SJSA1 (cell line): ENCODE measurements at places on chromosomes 4 and X. TPM values are rescaled to one million over a fixed set of nuclear protein-coding genes. Genes with fewer than 3 reads are reported as not detected.

GALNT7 gene
- total RNA-seq = 14.8 and 24.7 TPM in 2 replicates

DNA sequence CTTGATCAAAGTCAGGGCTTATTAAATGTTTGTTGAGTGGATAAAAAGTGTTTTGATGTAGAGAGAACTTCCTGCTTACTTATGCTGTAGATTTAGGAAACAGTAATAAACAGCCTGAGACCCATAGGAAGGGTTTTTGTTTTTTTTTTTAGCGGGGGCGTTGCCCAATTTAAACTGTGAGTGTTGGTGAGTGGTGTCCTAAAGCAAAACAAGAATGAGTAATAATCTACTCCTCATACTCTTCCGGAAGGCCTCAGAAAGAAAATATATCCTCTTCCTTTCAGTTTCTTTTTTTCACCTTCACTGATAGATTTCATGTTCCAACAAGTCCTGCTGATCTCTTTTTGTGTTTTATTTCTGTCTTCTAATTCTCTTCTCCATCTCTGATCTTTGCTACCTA, 104.4 kb upstream of the SCML1 start:
- peak; percentile 32 for DNase-seq

TCEAL6 gene
- total RNA-seq = not detected in 2 replicates

- no peak for DNase-seq
Measured at GRCh38 chr4:104416725-104417356, 77.9 kb downstream of the CXXC4 start.

DNA sequence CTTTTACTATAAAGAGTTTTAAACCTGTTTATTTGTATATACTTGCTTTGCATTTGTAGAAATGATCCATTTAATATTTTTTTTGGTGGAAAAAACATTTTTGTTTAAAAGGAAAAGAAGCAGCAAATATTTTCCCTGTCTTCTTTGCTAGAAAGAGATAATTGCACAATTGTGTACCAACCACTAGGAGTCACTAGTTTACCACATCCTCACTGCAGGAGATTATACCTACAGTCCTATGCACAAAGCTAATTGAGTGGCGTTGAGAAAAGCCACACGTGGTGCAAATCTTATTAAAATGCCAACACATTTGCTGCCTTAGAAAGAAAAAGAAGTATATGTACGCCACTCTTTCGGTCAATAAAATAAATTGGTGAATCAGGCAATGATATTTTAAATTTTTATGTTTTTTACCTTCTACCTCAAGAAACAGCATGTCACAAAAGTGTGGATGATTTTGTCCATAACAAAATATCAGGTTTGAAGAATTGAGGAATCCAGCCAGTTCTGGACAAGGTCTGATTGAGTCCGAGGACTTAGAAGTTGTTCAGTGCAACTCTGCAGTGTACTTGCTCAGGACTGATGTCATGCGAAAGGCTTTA, 102.9 kb downstream of the GRXCR1 start:
- DNase-seq = no peak

GRCh38 chr4:153919667-153920066, 130.8 kb upstream of the SFRP2 start:
- no peak for DNase-seq

BEX1 gene
- not detected in 2 replicates for total RNA-seq

SCML1 gene
- total RNA-seq = 20.7 and 30.5 TPM in 2 replicates

DNA sequence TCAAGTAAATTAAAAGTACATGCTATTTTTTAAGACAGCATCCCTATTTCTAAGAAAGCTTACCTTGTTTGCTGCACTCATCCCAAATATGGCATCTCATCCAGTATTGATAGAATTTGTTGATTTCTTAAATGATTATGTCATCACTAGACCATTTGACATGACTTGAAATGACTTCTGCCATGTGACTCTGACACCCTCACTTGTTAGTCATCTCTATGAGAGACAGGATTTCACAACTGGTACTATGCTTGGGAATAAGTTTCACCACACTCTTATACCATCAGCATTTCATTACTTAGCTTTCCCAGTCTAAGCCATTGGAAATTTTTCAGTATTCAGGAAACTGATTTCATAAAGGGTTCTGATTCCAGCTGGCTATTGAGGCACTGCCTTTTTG, 55.3 kb downstream of the TMPRSS11F start:
- no peak for DNase-seq

DNA sequence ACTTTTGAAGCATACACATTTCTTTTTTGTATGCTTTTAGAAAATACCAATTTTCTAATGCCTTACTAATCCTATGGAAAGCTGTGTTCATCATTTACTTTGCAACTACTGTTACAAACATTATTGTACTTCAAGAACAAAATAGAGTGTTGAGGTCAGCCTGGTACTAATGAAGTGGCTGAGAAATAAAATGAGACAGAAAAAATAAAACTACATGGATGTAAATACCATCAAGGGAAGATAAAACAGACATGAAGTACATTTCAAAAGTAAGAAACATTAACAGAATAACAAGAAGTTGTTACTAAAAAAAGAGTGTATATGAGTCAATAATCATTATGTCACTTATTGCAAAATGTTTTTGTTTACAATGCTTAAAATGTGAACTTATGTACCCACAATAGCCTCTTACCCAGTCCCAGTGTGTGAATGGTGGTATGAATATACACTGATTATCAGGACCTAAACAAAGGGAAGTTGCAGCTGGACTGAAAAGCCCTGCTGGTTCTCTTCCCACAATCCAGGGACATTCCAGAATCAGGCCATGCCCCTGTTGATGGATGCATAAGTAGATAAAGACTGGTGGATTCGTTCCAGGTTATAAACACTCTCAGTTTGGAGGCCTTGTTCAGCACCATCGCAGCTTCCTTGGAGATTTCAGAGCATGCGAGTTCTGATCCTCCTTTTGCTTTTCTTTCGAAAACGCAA, 2.4 kb upstream of the CSN3 start:
- DNase-seq = no peak

CD40LG gene
- total RNA-seq = not detected in 2 replicates

PITX2 gene
- total RNA-seq = 20.6 and 21.7 TPM in 2 replicates

GRCh38 chrX:154082396-154083125, 15.0 kb downstream of the MECP2 start:
- peak; percentile 47 for DNase-seq

DNA sequence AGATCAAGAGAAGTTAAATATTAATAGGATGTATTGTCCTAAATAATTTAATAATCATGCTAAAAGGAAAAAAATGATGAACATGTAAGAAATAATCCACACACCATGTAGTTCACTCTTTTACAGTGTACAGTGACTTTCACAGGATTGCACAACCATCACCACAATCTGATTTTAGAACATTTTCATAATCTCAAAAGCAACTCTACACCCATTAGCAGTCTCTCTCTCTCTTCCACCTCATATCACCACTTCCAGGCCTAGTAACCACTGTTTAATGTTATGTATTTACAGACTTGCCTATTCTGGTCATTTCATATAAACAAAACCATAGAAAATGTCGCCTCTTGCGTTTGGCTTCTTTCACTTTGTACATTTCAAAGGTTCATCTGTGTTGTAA, 153.4 kb downstream of the FSTL5 start:
- DNase-seq = no peak

PWWP3B gene
- total RNA-seq = not detected in 2 replicates

LINC00632 gene
- not detected in 2 replicates for total RNA-seq

DNA sequence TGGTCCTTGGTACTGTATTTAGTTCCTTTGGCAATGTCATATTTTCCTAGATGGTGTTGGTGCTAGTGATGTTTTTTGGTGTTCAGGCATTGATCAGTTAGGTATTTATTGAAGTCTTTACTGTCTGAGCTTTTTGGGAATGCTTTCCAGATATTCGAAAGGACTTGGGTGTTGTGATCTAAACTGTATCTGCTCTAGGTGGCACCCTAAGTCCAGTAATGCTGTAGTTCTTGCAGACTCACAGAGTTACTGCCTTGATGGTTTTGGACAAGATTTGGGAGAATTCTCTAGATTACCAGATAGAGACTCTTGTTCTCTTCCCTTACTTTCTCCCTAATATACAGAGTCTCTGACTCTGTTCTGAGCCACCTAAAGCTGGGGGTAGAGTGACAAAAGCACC, 513.6 kb upstream of the PITX2 start:
- no peak for DNase-seq

- DNase-seq = no peak
Measured at GRCh38 chr4:184616633-184617551, 32.4 kb downstream of the CASP3 start.

GRCh38 chr4:7630568-7631287, 196.0 kb upstream of the PSAPL1 start:
- DNase-seq = peak; percentile 56

GRCh38 chr4:173243917-173244658, 75.5 kb downstream of the GALNT7 start:
- no peak for DNase-seq

DNA sequence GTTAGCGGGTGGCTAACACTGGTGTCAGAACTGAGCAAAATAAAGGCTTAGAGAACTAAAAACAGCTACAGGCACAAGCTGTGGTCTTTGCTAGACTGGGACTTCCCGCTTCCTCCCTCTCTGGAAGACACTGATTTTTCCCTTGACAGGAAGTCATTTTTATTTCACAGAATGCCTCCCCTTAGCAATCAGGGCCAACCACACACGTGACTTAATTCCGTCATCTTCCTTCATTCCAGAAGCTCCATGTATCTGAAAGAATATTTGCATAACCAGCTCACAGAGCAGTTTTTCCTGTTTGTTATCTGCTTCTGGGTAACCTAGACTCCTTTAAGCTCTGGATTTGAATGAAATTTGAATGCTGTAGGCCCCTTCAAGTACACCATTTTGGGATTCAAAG, 327.5 kb upstream of the FRG1 start:
- DNase-seq = no peak

MAP9 gene
- total RNA-seq = 2.9 and 3.1 TPM in 2 replicates

DNA sequence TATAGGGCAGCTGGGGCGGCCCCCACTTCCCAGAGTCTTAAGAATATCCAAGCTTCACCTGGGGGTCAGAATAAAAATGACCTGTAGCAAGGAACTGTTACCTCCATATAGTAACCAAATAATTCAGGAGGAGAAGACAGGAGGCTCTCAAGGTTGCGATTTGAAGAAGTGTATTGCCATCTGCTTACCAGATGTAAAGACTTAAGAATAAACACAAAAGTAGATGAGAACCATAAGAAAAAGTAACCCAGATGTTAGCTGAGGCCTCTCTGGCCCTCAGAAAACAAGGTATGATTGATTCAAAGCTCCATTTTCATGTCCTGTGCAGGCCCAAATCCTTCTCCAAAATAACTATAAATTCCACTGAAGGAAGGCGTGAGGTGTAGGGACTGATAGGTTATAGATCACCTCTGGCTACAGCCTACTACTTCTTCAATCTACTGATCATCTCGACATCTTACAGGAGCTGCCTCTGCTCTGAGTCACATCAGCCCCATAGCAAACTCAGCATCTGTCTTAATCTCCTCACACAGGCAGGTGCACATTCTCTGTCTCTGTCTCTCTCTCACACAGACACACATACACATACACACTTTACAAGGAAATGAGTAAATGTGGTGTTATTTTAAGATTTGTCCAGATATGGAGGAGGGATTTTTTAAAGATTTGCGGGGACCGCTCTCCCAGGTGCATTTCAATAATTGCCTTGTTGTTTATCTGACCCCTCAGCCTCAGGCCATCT, 193.9 kb upstream of the EDNRA start:
- no peak for DNase-seq

TMEM156 gene
- total RNA-seq = 7.9 and 18.6 TPM in 2 replicates

- no peak for DNase-seq
Measured at GRCh38 chr4:15197005-15197404, 194.7 kb downstream of the CPEB2 start.

DNA sequence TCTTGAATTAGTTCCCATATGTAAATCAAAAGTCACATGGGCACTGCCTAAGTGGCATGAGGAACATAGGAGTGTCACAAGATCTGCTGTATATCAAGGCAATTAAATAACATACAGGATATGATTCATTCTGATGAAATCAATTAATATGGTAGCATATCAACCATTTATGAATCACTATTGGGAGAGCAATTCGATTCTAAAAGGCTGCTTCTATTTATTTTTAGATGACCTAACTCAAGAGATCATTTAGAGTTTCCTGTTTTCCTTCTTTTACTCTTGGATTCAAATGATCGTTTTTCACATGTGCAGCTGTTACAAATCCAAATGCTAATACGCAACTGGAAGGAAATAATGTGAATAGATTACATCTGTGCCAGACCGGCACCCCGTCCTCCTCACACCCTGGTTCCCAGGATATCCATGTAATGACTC, 81.9 kb downstream of the HCCS start:
- DNase-seq = no peak

DNA sequence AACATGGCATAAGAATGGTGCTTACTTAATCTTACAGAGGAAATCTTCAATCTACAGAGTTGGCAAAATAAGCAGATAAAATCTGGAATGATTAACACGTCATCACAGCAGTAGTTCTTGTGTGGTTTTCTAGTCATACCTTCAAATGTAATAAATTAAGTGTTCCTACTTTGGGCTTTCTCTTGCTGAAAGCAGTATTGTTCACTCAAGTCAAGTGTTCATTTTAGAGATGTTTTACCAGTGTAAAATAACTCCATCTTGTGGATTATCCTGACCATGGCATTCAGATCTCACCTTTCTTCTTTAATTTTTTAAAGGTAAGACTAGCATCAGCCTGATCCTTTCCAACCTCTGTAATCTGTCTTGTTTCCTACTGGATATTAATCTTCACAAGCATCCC, 72.9 kb downstream of the ADAMTS3 start:
- no peak for DNase-seq

DCLK2 gene
- 5.2 and 5.7 TPM in 2 replicates for total RNA-seq

DNA sequence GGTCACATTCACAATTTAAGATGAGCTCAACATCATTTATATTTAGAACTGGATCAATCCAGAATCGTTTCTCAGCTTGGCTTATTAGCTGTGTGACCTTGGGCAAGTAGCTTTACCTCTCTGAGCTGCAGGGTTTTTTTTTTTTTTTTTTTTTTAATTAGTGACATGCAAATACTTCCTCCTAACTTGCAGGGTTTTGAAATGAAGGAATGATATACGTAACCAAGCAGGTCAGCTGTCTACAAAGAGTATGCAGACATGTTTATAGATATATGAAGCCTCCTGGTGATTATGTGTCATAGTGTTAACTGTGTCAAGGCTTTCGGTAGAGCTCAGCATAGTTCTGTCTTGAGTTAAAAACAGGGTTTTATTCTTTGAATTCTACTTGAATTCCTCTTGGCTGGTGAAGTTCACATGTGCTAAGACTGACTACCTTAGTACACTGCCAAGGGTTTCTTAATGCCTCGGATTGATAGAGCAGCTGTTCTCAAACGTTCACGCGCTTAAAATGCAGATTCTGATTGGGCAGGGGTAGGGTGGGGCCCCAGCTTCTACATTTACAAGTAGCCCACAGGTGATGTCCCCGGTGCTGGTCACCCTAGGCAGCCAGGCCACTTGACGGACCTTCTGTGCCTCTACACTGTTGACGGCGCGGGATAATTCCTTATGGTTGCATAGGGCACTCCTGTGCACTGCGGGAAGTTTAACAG, 654 bp upstream of the STS start:
- DNase-seq = no peak

SPRY1 gene
- total RNA-seq = 0.06 and 2.7 TPM in 2 replicates

ZRSR2 gene
- 3.7 and 4.2 TPM in 2 replicates for total RNA-seq

ESX1 gene
- not detected in 2 replicates for total RNA-seq

DNA sequence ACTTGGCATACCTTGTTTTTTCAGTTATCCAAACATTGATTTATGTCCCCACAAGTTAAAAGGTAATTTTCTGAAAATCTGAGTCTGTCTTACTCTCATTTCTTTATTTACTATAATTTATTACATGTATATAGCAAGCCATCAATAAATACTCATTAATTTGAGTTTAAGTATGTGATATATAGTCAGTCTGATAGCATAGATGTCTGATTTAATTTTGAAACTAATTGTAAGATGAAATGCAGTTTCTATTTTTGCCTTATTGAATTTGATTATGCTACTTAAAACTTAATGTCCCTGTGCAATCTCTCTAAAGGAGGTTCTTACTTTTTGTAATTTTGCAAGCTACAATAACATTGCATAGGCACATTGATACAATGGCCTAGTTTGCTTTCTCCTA, 2418.6 kb downstream of the ARAP2 start:
- DNase-seq = no peak
